ENCODE measurements at places on chromosomes 1 and 21. TPM values are rescaled to one million over a fixed set of nuclear protein-coding genes. Genes with fewer than 3 reads are reported as not detected.

PPM1J gene
- total RNA-seq, result 1.7 TPM

LENEP gene
- total RNA-seq, result not detected

PIGC gene
- total RNA-seq, result 19.5 TPM

NBL1 gene
- 27.6 TPM for total RNA-seq

BSND gene
- total RNA-seq, result not detected

REN gene
- not detected for total RNA-seq

GRCh38 chr1:151013518-151013917 is 5.3 kb downstream of the PRUNE1 start:
- DNase-seq, result no peak

GRCh38 chr1:175649416-175649815 is 94.0 kb downstream of the TNR start:
- DNase-seq, result no peak

DNA sequence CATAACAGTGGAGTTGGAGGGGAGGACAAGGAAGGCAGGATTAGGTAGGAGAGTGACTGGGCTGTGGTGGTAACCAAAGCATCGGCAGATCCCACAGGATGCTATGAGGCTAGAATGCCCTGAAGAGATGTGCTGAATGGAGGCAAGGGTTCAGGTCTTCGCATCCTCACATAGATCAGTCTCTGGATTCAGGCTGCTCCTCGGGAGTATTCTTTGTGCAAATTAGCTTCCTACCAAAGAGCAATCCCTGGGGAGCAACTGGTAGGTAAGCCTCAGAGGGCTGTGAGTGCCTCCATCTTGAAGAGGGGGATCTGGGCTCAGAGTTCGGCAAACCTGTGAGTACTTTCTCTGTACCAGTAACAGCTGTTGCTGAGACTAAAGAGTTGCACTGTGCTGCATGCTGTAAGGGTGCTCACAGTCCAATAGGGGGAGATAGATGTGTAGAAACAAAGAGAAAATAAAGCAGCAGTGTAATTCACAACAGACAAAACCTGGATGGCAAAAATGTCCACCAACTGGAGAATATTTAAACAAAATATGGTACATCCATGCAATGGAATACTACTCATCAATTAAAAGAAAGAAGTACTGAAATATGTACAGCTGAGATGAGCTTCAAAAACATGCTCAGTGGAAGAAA is 322.4 kb upstream of the DEPDC1 start:
- no peak for DNase-seq

DNA sequence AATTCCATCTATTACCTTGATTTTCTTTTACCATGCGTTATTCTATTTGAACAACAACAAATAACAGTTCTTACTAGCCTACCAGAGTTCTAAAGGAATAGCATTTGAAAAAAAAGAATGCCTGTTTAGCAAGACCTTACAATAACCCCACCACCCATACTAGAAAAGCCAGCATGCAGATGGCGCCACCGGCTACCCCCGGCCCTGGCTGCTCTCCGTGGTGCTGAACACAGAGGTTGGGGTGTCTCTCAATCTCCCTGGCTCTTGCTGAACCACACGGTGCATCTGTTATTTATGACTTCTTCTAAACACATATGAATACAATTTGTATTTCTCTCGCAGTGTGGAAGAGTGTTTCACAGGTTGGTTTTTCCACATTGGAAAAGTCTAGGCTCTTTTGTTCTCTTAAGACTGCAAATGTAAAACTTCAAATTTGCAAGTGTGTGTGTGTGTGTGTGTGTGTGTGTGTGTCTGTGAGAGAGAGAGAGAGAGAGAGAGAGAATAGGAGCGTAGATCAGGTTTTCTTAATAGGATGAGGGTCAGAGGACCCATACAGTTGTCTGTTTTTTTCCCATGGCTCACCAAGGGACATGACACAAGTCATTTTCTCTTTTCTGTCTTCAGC is 13.6 kb downstream of the GRIK3 start:
- peak; percentile 31 for DNase-seq

DNA sequence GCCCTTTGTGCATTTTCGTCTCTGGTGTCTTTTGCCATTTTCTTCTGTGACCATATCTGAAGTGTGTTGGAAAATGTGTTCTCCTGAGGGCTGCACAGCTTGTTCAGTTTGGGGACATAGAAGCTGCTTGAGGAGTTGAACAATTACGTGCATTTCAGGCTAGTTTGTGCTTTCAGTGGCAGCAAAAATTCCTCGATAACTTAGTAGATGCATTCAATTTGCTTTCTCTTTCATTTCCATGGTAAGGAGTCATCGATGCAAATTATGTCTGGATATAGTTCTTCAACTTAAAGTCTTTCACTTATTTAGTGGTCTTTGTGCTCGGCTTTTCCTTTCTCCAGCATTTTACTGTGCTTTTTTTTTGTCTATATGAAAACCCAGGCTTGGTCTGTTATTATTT is 441.5 kb downstream of the PLA2G4A start:
- DNase-seq, result no peak

DNA sequence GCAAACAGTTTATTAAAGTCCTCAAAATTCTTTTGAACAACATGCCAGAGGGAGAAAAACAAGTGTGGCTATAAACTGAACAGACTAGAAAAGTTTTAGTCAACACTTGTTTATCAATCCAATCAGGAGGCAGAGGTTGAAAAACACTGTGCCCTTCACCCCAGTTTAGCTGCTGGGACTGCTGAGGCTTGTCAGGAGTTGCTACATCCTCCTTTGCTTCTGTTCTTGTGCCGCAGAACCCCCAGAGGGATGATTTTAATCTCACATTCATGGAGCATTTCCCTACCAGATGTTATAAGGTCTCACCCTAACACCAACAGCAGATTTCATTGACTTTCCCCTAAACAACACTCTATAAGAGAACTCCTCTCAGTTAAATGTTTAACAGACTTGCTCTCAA is 321.2 kb downstream of the VAV3 start:
- DNase-seq, result no peak

- no peak for DNase-seq
Measured at GRCh38 chr1:232557096-232557495, 72.8 kb downstream of the SIPA1L2 start.

- no peak for DNase-seq
Measured at GRCh38 chr1:160399544-160400222, 681 bp upstream of the VANGL2 start.

DNA sequence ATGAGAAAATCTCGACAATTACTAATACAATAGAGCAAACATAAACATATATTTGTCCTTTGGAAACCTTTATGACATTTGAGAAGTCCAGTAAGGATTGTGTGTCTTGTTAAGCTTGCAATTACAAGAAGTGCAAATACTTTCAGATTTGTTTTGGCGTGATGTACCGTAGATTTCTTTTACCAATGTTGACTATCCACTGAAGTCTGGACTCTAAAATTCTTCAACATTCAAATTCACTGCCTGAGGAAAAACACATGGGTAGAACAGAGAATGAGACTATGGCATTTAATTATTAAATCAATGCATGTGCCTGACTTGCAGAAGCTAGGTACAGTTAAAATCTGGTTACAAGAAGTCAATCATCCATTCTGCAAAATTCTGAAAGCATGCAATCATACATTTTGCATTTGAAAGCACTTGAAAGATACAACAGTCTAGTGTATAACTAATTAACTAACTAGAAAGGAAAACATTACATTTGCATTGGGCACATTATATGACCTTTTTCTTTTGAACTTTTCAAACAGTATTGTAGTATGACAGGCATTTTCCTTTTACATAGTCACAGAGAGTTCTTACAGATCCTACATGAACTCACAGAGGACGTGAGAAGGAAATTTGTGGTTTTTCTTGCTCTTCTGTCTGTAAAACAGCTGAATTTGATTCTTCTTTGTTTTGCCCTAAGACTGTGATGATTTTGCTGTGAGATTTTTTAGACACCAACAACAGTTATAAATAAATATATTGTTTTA is 511.1 kb upstream of the ADGRL4 start:
- no peak for DNase-seq

DNA sequence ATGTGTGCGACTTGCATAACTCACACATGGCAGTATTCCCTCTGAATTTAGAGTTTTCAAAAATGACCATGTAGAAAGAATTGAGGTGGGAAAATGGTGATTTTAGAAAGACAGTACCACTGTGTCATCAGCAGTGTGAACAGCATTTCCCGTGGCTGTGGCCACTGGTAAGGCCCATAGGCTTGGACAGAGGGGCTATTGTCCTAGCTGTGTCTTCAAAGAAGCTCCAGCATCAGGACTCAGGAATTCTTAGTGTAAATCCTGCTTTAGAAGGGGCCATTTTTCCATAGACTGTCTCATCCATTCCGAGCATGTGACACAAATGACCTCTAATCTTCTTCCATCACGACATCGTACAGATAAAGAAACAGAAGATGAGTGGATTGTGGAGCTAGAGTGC is 119.3 kb upstream of the BACE2 start:
- DNase-seq, result no peak

DNA sequence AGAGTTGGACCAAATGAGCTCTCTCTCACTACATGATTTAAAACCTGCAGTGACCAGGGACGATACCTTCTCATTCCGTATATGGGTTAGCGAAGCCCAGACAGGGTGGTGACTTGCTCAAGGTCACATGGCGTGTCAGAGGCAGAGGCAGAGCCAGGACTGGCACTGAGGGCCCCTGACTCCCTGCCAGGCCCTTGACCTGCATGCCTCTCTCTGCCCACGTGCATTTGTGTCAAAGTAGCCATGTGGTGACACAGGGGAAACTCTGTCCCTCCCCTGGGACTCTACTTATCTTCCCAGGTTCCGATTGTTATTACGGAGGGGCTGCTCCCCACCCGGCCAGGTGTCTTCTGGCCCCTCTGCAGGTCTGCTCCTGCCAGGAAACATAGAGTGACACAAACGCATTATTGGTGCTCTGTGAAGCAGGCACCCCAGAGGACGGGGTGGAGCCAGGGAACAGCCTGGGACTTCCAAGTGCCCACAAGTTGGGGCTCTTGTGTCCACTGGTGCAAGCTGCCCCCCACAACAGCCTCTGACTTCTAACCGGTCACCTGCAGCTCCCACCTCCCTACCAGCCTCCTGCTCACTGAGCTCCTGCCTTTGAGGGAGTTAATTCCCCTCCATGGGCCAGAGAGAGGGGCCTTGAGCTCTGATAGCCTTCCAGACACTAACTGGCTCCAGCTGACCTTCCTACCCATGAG is 7.3 kb upstream of the TINAGL1 start:
- DNase-seq, result no peak

DNA sequence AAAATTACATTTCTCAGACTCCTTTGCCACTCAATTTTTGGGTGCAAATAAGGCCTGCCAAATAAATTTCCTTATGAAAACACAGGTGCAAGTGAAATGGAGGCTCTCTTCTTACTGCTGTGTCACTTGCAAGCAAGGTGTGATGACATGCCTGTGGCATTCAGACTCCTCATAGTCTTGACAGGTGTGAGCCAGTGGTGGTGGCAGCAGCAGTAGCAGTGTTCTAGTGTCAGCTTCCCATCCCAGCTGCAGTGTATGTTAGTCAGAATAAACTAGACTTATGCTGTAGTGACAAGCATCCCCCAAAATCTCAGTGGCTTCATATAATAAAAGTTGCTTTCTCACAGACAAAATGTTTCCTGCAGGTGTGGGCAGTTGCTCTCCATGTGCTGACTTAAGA is 3.8 kb upstream of the EEIG2 start:
- peak; percentile 12 for DNase-seq

DNA sequence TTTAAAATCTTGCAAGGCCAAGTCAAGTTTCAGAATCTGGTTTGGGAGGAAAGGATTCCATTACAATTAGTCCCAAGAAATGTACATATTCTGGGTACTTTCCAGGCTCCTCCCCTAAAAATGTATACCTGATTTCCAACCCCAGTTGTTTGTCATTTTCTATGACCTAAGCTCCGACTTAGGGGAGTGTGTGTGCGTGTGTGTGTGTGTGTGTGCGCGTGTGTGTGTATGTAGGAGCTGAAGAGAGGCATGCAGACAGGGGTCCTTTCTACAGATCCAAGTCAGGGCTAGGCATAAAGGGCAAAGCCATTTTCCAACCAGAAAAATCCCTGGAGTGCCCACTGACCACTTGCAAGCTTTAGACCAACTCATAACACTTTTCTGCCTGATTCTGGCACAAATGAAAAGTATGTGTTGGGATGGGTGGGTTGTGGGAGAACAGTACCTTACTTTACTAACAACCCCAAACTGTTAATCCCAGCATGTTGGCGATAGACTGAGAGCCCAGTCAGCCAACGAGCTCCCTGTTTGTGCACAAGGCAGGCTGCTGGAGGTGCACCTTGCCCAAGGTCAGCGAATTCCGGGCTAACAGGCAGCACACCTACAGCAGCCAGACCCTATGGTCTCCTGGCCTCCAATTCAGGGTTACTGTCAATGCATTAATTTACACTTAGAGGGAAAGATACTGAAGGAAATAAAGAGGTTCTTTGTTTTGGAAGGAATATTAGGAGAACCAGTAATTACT is 1.7 kb downstream of the TRABD2B start:
- no peak for DNase-seq

GRCh38 chr1:178434360-178434759 is 62.4 kb downstream of the CLEC20A start:
- DNase-seq, result no peak

GRCh38 chr1:216422821-216423520 is at the start of gene USH2A:
Gene USH2A (minus strand): TSS chr1:216423448. CDS start chr1:216422336, 1,112 bp downstream.
- no peak for DNase-seq

DNA sequence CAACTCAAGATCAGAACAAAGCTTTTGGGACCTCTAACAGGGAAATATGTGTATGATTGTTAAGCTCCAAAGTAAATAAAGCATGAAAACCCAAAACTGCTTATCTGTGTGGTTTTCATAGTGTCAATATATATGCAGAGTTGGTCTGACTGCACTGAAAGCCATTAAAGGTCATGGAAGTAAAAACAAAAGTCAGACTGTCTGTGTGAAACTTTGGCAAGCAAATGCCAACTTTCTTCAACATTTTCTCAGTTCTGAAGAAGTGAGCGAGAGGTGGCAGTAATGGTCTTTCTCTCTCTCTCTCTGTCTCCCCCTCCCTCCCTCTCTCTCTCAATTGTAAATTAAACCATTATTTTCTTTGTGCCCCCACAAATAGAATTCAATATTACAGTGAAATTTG is 100.1 kb upstream of the S1PR1 start:
- DNase-seq, result peak; percentile 59

DNA sequence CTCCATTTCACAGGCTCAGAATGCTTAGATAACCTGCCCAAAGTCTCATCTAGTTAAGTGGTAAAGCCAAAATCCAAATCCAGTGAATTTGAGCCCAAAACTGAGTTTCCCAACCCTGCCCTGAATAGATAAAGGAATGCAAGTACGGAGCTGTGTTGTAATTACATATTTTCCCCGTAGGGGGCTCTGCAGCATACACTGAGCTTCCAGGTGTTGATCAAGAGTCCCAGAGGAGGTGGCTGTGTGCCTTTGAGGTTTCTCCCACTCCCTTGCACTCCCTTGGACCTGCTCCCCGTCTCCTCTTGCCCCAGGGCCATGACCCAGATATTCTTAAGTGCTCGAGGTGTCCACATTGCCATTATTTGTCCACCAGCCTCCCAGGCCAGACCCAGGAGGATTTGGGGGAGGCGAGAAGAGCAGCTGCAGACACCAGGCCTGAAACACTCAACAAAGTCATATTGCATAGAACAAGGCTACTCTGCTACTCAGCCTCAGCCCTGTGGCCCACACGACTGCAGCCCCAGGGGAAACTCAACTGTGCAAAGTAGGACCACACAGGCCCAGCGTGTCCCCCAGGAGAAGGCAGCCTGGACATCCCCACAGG is 18.4 kb upstream of the LY9 start:
- peak; percentile 72 for DNase-seq
